ENCODE measurements at places on chromosomes 16 and 17. TPM values are rescaled to one million over a fixed set of nuclear protein-coding genes. Genes with fewer than 3 reads are reported as not detected.

GRCh38 chr17:76544546-76545365 lies 4.9 kb downstream of the PRCD start:
- DNase-seq, result no peak

- DNase-seq, result no peak
Observed at GRCh38 chr16:59168461-59169114, 434.5 kb upstream of the GOT2 start.

- DNase-seq, result no peak
Observed at GRCh38 chr16:77677129-77677528, 45.2 kb upstream of the NUDT7 start.

DNA sequence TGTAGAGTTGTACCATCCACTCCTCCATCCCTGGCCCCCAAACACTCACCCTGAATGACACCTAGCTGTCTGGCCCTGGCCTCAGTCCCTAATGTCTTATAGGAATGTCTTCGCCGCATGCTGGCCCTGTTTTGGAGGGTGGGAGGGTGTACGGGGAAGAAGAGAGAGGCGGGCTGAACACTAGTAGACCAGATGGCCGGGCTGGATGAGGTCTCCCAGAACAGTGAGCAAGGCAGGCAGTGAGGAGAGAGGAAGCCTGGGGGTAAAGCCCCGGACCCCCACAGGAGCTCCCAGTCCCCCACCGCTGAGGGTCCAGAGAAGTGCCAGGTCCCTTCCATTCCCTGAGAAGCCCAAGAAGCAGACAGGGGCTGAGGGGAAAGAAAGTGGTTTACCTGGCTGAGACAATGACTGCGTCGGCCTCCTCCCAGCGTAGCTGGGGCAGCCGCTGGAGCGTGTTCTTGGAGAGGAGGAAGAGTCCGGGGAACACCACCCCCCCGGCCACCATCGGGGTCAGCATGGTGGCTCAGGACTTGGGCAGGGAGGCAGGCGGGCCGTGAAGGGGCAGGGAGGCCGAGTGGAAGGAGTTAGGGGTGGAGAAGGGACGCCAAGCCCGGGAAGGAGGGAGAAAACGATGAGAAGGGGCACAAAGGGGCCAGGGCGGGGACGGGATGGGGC lies 923 bp downstream of the TLCD3B start:
- DNase-seq, result no peak

GRCh38 chr17:75502721-75503329 lies 12.5 kb downstream of the CASKIN2 start:
- no peak for DNase-seq

DNA sequence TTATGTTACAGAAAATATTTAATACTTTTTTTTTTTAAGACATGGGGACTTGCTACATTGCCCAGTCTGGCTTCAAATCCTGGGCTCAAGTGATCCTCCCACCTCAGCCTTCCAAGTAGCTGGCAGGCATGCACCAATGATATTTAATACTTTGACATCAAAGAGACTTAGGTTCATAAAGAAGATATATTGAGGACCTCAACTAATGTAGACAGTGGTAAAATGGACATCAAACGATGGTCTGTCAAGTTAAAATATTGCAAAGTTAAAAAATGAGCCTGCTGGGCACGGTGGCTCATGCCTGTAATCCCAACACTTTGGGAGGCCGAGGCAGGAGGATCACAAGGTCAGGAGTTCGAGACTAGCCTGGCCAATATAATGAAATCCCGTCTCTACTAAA lies 8.7 kb downstream of the TEFM start:
- no peak for DNase-seq

DNA sequence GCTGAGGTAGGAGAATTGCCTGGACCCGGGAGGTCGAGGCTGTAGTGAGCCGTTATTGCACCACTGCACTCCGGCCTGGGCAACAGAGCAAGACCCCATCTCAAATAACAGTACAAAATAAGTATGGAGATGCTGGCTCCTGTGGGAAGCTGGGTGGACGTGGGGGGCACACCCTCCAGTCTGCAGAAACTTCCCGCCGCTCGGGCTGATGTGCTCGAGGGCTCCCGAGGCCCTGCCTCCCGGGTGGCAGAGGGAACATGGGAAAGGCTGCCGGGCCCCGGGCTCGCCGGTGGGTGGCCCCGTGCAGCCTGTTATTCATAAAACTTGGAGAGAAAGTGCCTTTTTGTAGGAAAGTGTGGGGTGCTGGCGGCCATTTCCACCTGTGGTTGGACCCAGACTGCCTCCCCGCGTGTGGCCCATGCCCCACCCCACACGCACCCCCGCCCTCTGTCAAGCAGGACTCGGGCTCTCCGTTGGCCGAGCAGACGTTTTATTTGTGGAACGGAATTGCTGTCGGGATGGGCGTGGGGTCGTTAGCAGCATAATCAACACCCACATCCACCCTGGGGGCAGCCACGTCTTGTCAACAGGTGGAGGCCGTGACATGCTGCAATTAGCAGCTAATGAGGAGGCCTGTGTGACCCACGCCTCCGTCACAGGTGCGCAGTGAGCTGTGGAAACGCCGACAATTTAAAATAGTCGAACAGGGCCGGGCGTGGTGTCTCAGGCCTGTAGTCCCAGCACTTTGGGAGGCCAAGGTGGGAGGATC lies 7.4 kb upstream of the CIAO3 start:
- DNase-seq, result no peak

DNA sequence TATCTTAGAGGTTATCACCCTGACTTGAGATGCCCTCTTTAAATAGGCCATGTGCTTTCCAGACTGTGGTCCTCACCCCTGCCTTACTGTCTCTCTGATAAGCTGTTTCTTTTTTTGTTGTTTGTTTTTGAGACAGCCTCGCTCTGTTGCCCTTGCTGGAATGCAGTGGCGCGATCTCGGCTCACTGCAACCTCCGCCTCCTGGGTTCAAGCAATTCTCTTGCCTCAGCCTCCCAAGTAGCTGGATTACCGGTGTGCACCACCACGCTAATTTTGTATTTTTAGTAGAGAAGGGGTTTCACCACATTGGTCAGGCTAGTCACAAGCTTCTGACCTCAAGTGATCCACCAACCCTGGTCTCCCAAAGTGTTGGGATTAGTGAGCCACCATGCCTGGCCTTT lies 765 bp upstream of the SEPTIN12 start:
- no peak for DNase-seq

- no peak for DNase-seq
Observed at GRCh38 chr17:57295526-57296023, 39.3 kb downstream of the MSI2 start.

DNA sequence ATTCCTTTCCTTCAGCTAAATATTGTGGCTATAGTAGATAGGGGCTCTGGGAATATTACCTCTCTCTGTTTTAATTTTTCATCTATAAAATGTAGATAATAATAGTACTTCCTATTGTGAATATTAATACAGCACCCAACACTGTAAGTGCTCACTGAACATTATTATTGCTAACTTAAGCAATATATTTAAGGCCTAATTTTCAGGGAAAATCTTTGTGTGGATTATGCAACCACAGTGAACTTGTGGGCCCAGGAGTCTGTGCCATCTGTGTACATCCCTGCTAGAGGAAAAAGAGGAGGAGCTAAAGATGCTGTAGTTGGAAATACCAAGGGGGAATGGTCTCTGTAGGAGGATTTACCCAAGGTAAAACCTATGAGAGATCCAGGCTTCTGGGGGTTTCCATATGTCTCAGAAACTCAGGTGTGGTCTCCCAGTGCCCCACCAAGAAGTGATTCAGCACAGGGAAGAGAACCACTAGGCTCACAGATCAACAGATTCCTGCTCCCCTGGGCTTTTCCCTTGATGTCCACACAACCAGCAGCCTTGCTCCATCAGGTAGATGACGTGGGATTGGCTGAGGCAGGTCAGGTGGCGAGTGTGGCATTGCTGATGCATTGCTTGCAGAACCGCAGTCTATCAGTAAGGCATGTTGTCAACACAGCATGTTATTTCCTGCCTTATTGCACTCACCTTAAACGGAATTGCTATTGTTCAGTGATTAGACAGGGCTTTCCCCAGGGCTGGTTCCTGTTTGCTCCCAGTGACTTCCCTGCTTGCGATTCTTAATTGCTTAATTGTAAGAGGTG lies 1.6 kb upstream of the N4BP1 start:
- peak; percentile 56 for DNase-seq

GRCh38 chr16:58507195-58507962 lies 7.4 kb downstream of the NDRG4 start:
- no peak for DNase-seq

GRCh38 chr17:39543176-39543575 lies 64.5 kb downstream of the NEUROD2 start:
- no peak for DNase-seq

DNA sequence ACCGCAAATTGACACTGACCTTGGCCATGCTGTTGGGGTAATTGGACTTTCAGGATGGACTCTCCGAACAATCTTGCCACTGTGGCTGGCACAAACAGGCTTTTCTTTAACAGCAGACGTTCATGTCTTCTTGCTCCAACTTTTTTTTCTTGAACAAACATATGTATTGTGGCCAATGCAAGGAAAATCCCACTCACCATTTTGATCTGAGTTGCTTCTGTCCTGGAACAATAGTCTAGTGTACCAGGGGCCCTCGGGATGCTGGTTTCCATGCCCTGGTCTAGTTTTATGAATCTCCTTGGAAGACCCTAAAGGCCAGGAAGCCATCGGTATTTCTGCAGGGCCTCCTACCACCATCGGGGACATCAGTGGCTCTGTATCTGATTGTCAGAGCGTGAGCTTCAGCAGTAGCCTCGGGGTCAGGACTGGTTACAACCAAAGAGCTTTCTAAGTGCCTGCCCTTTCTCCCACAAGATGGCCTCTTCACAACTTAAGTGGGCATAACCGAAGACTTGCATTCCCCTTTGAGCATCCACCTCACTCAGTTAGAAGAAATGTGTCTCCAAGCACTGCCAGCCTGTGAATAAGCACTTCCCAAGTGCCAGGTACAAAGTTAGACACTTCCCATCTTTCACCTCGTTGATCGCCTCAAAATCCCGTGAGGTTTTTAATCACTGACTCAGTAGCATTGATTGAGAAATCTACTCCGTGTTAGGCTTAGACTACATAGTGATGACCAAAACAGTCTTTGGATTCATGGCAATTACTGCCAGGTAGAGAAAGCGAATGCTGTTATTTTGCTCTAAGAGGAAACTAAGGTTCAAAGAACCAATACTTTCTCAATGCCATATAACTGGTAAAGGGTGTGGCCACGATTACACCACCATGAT lies 87.0 kb upstream of the TBX2 start:
- no peak for DNase-seq

DNA sequence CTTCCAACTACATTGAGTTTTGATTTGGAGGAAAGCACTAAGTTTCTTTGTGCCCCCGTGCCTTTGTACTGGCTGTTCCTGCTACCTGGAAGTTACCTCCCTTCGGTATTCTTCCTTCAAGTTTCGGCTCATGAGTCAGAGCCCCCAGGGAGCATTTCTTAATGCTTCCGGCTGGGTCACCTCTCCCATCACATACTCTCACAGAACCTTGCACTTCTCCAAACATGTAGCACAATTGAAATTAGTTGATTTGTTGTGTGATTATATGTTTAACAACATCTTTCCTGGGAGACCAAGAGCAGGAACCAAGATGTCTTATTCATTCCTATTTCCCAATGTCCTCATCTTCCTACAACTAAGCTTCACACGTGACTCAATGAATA lies 158.6 kb upstream of the CDH5 start:
- DNase-seq, result no peak

DNA sequence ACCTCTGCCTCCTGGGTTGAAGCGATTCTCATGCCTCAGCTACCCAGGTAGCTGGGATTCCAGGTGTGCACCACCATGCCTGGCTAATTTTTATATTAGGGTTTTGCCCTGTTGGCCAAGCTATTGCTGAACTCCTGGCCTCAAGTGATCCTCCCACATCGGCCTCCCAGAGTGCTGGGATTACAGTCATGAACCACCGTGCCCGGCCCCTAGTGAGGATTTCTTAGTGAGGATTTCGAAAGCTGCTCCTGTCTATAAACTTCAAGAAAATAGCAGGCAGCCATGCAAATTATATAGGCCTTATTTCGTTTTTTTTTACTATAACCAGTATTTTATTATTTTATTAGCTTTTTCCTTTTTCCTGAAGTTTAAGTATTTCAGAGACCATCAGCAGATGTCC lies 41.6 kb downstream of the EPN2 start:
- DNase-seq, result no peak

GRCh38 chr16:11252482-11252931 lies 3.5 kb downstream of the SOCS1 start:
- DNase-seq, result no peak

DNA sequence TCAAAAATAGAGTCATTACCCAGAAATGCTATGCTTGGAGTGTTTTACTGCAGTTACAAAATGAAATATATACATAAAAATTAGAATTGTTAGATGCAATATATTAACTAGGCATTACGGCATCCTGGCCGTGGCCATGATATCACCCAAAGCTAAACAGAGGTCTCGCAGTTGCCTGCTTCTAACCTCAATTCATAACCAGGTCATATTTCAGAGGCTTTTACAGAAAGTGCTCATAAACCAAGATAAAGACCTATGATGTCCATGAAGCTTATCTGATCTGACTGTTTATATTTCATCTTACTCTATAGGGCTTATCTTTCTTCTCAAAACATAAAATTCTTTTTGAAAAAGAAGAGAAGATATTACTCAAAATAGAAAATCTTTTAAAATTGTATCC lies 664.5 kb upstream of the SALL1 start:
- DNase-seq, result no peak

GRCh38 chr16:67547423-67548264 lies 14.7 kb upstream of the CTCF start:
- no peak for DNase-seq

- DNase-seq, result no peak
Observed at GRCh38 chr17:74055508-74056160, 147.8 kb upstream of the RPL38 start.

DNA sequence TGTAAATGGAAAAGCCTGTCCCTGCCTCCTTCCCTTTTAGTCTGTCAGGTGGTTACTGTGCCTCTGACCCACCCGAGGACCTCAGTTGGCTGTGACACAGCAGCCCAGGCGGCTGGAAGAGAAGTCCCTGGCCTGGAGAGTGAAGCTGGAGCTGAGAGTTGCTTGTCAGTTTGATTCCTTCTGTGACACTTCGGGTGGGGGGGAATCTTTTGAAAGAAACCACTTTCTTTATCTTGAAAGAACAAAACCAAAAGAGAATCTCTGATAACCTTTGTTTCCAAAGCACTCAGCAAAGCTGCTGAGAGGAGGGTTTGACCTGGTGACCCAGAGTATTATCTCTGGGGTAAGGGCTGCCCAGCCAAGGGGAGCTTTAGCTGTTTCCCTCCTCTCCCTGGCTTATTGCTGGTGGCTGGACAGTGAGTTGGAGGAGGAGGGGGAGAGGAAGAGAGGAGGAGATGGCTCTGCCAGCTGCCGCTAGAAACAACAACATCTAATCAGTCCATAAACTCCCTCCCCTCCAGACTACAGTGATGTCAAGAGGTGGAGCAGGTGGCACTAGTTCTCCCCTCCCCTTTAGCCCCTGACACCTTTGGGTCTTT lies 34.0 kb downstream of the YPEL2 start:
- DNase-seq, result no peak

Gene SOX9
- total RNA-seq, result 20.6 TPM

Gene ABCC11
- total RNA-seq, result not detected

Gene FBXW10
- total RNA-seq, result not detected

Gene ABI3
- total RNA-seq, result 6.7 TPM

Gene C16orf86
- total RNA-seq, result 7.7 TPM

Gene EVI2A
- total RNA-seq, result 2.1 TPM

Gene TMEM235
- total RNA-seq, result not detected

Gene DLG4
- 15.1 TPM for total RNA-seq

Gene AANAT
- total RNA-seq, result not detected

Gene KIF19
- not detected for total RNA-seq

Gene CCR7
- 0.28 TPM for total RNA-seq

Gene KRT33B
- total RNA-seq, result not detected
